ENCODE measurements at places on chromosomes 2 and 18. TPM values are rescaled to one million over a fixed set of nuclear protein-coding genes. Genes with fewer than 3 reads are reported as not detected.

GRCh38 chr18:39951142-39951720 is 2003.8 kb upstream of the PIK3C3 start:
- DNase-seq, result no peak

DNA sequence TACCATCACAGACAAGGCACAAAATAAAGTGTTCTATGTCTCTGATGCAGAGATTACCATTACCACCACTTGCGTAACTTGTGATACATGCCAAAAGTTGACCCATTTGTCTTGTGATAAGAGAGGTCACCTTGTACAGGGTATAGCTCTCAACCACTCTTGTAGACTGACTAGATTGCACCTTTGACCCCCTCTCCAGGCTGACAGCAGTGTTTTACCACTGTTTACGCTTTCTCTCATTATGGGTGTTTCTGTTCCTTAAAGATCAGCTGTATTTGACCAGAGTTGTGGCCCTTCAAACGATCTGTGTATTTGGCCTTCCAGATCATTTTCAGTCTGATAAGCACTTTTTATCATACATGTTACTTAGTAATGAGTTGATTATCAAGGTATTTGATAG is 215.7 kb upstream of the HNMT start:
- no peak for DNase-seq

GRCh38 chr18:79914614-79915160 is 36.8 kb downstream of the SLC66A2 start:
- DNase-seq, result no peak

DNA sequence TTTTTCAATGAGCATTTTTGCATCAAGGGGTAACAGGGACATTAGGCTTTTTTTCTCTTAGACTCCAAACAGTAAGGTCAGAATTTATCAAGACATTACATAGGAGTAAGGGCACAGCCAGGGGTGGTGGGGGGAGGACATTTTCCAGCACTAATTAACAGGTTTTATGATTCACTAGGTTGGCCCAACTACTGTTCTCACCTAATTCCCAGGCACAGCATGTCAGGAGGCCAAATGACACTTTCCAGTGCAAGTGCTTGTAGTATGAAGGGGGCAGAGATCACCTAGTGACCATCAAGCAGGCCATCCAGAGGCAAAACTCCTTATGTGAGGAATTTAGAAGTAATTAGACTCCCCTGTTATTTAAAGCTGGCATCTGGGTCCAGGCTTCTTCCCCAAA is 3.9 kb upstream of the MBD2 start:
- DNase-seq, result no peak

The MRO gene
- 2.1 TPM for total RNA-seq

DNA sequence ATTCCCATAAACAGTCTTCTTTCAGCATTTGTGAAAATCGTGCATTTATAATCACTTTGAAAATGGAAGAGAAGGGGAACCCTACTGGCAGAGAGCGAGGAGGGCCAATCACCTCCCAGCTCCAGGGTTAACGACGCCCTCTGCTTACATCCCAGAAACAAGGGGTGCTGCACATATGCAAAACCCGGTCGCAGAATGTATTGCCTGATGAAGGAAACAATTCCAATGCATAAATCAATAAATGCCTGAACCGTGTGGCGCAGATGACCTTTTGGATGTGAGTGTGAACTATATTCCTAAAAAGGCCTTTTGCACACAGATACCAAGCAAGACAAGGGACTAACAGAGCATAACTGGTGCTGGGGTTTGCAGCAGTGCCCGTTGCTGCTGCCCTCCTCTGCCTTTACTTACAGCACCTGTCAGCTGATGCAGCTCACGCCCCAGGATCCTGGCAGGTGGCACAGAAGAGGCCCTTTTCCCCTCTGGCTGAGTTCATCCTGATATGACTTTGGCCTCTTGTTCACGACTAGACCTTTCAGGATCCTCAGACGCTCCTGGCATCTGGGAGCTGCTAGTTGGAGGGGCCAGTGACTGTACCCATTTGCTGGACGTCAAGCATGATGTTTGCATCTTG is 67.8 kb downstream of the MYT1L start:
- DNase-seq, result no peak

DNA sequence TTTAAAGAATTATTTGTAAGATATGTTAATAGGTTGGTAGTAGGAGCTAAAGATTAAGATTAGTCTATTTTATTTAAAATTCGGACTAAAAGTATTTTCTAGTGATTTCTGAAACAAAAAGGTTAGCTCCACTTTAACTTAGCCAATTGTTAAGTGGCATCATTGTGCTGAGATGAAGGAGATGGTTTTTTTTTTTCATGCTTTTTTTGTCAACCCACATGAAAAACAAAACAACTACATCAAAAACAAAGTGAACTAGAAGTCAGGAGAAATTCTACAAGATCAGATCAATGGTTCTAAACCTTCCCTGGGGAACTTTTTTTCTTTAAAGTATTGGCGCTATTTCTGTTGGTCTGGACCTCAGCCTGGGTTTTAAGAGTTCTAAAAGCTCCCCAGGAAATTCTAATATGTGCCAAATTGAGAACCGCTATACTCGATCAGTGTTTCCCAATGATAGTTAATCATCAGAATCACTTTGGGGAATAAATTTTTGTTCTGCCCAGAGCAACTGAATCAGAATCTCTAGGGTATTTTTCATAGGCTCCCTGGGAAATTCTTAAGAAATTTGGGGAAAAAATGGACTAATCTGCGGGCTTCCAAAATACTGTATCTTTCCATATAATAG is 2.3 kb downstream of the ZC3H6 start:
- DNase-seq, result no peak

DNA sequence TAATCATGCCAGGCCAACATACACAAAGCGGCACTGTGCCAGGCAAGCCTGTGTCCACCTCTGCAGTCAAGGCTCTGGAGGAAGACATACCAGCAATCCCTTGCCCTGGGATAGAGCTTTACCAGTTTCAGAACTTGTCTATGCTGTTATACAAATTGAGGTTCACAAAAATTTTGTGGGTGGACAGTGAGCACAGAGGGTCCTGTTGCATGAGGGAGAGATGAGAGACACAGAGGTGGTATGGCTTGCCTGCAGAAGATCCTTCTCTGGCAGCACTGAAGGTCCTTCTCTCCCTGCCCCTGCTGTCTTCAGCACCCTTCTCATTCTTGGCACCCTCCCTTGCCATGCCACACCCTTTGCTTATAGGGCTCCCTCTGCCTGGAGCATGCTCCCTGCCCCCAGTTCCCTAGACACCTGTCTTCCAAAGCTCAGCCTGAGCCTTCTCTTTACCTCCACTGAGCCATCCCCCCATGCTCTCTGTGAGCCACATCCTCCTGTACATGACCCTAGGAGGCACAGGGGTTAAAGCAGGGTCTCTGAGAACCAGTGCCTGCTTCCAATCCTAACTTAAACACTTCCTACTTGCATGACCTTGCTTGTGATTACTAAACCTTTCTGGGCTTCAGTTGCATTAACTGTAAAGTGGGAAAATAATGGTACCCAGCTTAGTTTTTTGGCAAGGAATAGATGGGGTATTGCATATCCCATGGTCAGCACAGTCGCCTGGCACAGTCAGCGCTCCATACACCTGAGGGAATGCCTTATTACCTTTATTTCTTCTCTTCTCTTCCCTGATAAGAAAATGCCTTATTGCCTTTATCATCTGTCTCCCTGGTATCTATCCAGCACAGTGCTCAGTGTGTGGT is 857 bp downstream of the FABP1 start:
- DNase-seq, result no peak

GRCh38 chr2:164773091-164773490 is 68.5 kb downstream of the COBLL1 start:
- no peak for DNase-seq

DNA sequence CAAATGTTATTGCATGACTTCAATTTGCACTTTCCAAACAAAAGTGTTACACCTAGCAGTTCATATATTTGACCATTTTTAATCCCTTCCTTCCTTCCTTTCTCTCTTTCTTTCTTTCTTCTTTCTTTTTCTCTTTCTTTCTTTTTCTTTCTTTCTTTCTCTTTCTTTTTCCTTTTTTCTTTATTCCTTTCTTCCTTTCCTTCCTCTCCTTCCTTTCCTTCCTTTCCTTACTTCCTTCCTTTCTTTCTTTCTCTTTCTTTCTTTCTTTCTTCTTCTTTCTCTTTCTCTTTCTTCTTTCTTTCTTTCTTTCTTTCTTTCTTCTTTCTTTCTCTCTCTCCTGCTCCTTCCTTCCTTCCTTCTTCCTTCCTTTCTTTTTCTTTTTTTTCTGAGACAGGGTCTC is 146.7 kb upstream of the ALKAL2 start:
- no peak for DNase-seq

The LYG2 gene
- not detected for total RNA-seq

- no peak for DNase-seq
Observed at GRCh38 chr2:96136129-96136720, 2.1 kb downstream of the ASTL start.

GRCh38 chr2:99808361-99809200 is 318.8 kb upstream of the REV1 start:
- DNase-seq, result no peak

The AKAIN1 gene
- total RNA-seq, result not detected

The LTBP1 gene
- 168 TPM for total RNA-seq
